ENCODE measurements at places on chromosomes 5 and 9. TPM values are rescaled to one million over a fixed set of nuclear protein-coding genes. Genes with fewer than 3 reads are reported as not detected.
A peak's percentile ranks its signal among the peaks of the same experiment; 100 is the strongest.

The SNX18 gene
- total RNA-seq: 269 TPM

- no peaks in the 10 kb centered on the region for H3K36me3 ChIP-seq
- no peaks in the 10 kb centered on the region for H3K27me3 ChIP-seq
- no peaks in the 10 kb centered on the region for H3K4me1 ChIP-seq
- H3K4me3 ChIP-seq: no peak overlapping the region
- DNase-seq: no peak
Measured at GRCh38 chr9:114722937-114723620, 41.1 kb upstream of the TEX48 start.

- no peak overlapping the region for H3K27ac ChIP-seq
- H3K27me3 ChIP-seq: no peaks in the 10 kb centered on the region
- no peak overlapping the region for H3K4me3 ChIP-seq
- H3K36me3 ChIP-seq: no peaks in the 10 kb centered on the region
Measured at GRCh38 chr9:127138444-127138843, 16.0 kb upstream of the ANGPTL2 start.

DNA sequence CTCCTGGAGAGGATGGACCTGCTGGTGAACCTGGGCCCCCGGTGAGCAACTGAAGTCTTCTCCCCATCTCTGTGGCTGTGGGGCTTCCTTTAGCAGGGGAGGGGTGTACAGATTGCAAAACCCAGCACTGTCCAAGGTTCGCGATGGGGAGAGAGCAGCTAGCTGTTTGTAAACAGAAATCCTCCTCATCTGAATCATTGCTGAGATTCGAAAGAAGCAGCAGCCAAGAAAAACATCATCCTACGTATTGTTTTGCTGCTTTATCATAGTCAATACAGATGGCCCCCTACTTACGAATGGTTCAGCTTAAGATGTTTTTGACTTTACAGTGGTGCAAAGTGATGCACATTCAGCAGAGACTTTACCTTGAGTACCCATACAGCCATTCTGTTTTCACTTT is 80.0 kb upstream of the TGFBR1 start:
- DNase-seq: no peak
- peaks cover 4% of the 10 kb centered on the region for H3K36me3 ChIP-seq
- no peak overlapping the region for H3K27ac ChIP-seq
- H3K4me3 ChIP-seq: no peak overlapping the region

The GALNT12 gene
- 30.1 TPM for total RNA-seq

DNA sequence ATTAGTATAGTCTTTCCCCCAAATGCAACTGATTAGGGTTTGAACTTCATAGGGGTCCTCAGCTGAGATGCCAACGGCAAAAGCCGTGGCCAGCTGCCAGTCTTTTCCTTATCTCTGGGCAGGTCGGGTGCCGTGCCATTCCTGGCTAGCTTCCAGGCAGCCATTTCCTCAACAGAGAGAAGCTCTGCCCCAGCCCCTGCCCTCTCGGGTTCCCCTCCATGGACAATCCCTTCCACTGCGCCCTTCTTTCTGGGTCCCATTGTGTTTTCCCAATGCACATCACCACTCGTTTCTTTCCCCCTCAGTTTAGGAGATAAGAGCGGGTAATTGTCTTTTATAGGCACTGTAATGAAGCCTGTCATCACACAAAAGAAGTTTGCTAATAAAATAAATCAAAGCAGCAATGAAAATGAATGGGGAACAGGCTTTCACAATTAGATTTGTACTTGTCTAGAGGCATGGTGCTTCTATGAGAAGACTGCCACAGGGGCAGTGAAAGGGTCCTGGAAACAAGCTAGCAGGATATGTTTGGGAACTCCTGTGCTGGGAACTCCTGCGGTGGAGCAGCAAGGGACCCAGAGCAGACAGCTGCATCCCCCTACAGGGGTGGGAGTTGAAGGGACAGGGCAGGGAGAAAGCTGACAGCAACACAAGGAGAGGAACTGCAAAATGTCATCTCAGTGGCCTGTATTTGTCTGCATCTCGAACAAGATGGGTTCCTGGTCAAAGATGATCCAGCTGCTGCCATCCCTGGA is 48.0 kb upstream of the SAP30L start:
- H3K36me3 ChIP-seq: no peaks in the 10 kb centered on the region
- H3K4me3 ChIP-seq: no peak overlapping the region
- no peak overlapping the region for H3K27ac ChIP-seq
- no peak for DNase-seq
- H3K27me3 ChIP-seq: no peaks in the 10 kb centered on the region

- no peaks in the 10 kb centered on the region for H3K4me1 ChIP-seq
- H3K27ac ChIP-seq: no peak overlapping the region
- no peaks in the 10 kb centered on the region for H3K36me3 ChIP-seq
Measured at GRCh38 chr9:2208465-2208864, 193.3 kb downstream of the SMARCA2 start.

The FYB1 gene
- 29.8 TPM for total RNA-seq

DNA sequence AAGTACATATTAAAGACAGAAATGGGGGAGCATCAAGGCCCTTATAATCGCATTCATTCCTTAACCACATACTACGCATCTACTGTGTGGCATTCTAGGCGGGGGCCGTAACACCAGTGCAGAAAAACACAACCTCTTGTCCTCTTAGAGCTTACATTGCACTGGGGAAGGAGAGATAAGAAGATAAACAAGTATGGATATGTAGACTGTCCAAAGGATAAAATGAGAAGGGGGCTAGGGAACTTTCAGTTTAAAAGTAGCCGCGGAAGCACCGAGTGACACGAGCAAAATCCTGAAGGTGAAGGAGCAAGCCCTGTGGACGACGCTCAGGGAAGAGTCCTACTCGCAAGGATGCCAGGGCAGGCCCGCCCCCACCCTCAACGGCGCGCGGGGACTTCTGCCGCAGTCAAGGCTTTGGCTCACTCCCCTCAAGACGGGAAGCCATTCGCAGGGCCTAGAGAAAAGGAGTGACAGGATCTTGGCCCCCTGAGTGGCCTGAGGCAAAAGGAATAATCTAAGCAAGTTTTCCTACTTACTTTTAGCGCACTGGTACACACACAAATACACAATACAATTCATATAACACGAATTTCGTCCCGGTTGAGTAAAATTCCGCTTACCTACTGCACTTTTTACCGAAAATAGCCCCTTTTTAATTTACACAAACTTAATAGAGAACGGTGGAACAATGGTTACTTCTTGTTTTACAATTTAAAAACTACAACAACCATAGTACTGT is 1.3 kb upstream of the NIPBL start:
- no peaks in the 10 kb centered on the region for H3K36me3 ChIP-seq
- H3K27ac ChIP-seq: peak overlapping the region; percentile 97
- H3K4me3 ChIP-seq: peak overlapping the region; percentile 95
- no peaks in the 10 kb centered on the region for H3K27me3 ChIP-seq
- no peak for DNase-seq
- H3K4me1 ChIP-seq: peaks cover 36% of the 10 kb centered on the region

The LRRC19 gene
- total RNA-seq: not detected

The DIAPH1 gene
- total RNA-seq: 91.0 TPM

GRCh38 chr9:134970719-134971118 is 53.0 kb upstream of the FCN1 start:
- H3K27ac ChIP-seq: no peak overlapping the region
- no peaks in the 10 kb centered on the region for H3K4me1 ChIP-seq
- H3K27me3 ChIP-seq: no peaks in the 10 kb centered on the region
- no peak overlapping the region for H3K4me3 ChIP-seq

The PAPPA gene
- 7.4 TPM for total RNA-seq

The OLFM1 gene
- 14.5 TPM for total RNA-seq

GRCh38 chr9:14992516-14992915 is 82.3 kb upstream of the FREM1 start:
- H3K4me1 ChIP-seq: peaks cover 8% of the 10 kb centered on the region
- no peaks in the 10 kb centered on the region for H3K27me3 ChIP-seq
- H3K4me3 ChIP-seq: peak overlapping the region; percentile 91
- no peak overlapping the region for H3K27ac ChIP-seq
- no peaks in the 10 kb centered on the region for H3K36me3 ChIP-seq

DNA sequence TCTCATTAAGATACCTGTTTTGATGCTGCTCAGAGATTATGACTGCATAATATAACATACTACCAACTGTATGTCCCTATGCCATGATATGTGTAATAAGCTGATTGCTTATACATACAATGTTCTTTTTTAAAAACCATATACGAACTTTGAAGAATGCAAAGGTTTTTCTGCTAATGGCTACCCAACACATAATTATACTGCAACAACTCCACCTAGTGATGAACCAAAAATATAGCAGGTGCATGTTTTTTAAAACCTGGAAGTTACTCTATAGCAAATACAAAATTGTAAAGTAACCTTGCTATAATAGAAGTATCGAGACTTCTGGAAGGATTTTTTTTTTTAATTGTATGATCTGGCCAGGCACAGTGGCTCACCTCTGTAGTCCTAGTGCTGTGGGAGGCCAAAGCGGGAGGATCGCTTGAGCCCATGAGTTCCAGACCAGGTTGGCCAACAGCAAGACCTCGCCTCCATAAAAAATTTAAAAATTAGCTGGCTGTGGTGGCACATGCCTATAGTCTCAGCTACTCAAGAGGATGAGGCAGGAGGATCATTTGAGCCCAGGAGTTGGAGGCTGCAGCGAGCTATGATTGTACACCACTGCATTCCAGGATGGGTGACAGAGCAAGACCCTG is 49.1 kb downstream of the HOMER1 start:
- DNase-seq: no peak
- H3K4me3 ChIP-seq: no peak overlapping the region
- H3K4me1 ChIP-seq: no peaks in the 10 kb centered on the region
- no peak overlapping the region for H3K27ac ChIP-seq

GRCh38 chr5:56829137-56829908 is 14.0 kb downstream of the MAP3K1 start:
- H3K4me3 ChIP-seq: no peak overlapping the region
- H3K27ac ChIP-seq: no peak overlapping the region
- H3K27me3 ChIP-seq: no peaks in the 10 kb centered on the region
- H3K36me3 ChIP-seq: no peaks in the 10 kb centered on the region
- DNase-seq: no peak
- H3K4me1 ChIP-seq: peaks cover 25% of the 10 kb centered on the region

DNA sequence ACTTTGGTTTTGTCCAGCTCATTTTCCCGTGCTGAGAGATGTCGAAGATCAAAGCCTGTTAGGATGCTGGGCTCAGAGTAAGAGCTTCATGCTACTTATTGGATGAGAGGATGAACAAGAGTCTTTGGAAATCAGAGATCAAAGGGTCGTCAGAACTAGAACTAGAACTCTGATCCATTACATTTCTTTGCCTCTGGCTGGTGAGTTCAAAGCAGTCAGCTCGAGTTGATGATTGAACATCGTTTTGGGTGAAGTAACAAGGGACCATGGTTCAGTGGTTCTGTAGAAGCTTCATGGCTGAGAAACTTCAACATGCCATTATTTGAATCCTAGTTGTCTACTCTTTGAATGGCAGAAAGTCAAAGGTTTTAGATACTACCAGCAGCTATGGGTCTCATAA is 320.3 kb downstream of the ARHGEF28 start:
- H3K36me3 ChIP-seq: no peaks in the 10 kb centered on the region
- no peaks in the 10 kb centered on the region for H3K27me3 ChIP-seq
- peaks cover 14% of the 10 kb centered on the region for H3K4me1 ChIP-seq
- H3K4me3 ChIP-seq: no peak overlapping the region

The RNF180 gene
- total RNA-seq: 51.1 TPM

- no peak for DNase-seq
- H3K4me1 ChIP-seq: no peaks in the 10 kb centered on the region
- no peaks in the 10 kb centered on the region for H3K36me3 ChIP-seq
- no peak overlapping the region for H3K4me3 ChIP-seq
Measured at GRCh38 chr5:21154526-21154925, 1166.5 kb upstream of the CDH18 start.

The ECM2 gene
- total RNA-seq: 63.6 TPM

The ANKRD34B gene
- total RNA-seq: not detected

The RASGEF1C gene
- not detected for total RNA-seq

The DNAJA1 gene
- 60.5 TPM for total RNA-seq

DNA sequence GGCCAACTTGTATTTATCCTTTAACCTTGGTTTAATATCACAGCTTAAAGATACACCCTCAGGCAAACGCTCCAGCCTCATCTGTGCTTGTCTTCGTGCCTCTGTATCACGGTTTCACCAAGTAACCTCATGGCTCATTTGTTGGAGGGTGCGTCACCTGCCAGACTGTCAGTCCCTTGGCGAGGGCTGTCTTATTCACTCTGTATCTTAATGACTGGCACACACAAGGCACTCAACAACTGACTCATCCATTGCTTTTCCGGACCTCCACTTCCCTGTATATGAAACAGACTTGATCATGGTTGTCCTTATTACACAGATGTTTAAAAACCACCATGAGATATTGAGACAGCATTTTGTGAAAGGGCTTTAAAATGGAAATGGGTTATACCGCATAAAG is 28.0 kb downstream of the LCP2 start:
- no peak overlapping the region for H3K27ac ChIP-seq
- peaks cover 9% of the 10 kb centered on the region for H3K4me1 ChIP-seq
- no peak for DNase-seq
- no peaks in the 10 kb centered on the region for H3K36me3 ChIP-seq
- H3K27me3 ChIP-seq: no peaks in the 10 kb centered on the region

DNA sequence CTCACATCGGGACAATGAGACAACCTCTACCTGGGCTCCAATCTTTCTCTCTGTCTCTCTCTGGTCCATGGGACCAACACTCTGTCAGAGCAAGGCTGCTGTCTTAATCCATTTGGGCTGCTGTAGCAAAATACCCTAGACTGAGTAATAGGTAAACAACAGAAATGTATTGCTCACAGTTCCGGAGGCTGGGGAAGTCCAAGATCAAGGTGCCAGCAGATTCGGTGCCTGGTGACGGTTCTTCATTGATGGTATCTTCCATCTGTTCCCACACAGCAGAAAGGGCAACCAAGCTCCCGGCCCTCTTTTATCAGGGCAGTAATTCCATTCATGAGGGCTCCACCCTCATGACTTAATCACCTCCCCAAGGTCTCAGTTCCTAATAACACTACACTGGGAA is 61.3 kb upstream of the SPOCK1 start:
- no peaks in the 10 kb centered on the region for H3K27me3 ChIP-seq
- peaks cover 3% of the 10 kb centered on the region for H3K4me1 ChIP-seq
- no peak for DNase-seq
- H3K36me3 ChIP-seq: no peaks in the 10 kb centered on the region
- no peak overlapping the region for H3K4me3 ChIP-seq

- no peaks in the 10 kb centered on the region for H3K27me3 ChIP-seq
- peak overlapping the region; percentile 43 for H3K27ac ChIP-seq
- H3K4me3 ChIP-seq: peak overlapping the region; percentile 11
Measured at GRCh38 chr5:73938280-73938937, 312.4 kb downstream of the ARHGEF28 start.

DNA sequence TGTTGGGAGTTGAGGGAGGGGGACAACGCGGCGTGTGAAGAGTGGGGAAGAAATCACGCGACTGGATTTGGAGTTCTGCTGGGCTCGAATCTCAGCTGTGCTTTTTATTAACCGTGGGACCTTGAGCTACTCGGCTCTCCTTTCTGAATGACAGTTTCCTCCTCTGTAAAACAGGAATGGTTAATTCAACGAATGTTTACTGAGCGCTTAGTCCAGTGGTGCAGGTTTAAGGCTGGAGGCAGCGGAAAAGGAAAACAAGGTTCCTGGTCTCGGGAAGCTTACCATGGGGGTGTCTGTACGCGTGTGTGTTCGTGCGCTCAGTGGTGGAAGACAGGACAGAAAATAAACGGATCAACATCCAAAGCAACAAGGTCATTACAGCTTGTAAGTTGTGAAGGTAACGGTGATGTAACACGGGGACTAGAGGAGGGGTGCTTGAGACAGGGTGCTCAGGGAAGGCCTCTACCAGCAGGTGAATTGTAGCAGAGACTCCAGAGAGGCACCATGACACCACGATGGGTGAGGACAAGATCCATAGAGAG is 277 bp downstream of the EIF4E1B start:
- H3K4me3 ChIP-seq: peak overlapping the region; percentile 66
- H3K27me3 ChIP-seq: peaks cover 16% of the 10 kb centered on the region
- H3K27ac ChIP-seq: no peak overlapping the region
- H3K36me3 ChIP-seq: no peaks in the 10 kb centered on the region

All from thoracic aorta (tissue), 2 donors.